ENCODE measurements at places on chromosomes 12 and 14.
A peak's percentile ranks its signal among the peaks of the same experiment; 100 is the strongest.

DNA sequence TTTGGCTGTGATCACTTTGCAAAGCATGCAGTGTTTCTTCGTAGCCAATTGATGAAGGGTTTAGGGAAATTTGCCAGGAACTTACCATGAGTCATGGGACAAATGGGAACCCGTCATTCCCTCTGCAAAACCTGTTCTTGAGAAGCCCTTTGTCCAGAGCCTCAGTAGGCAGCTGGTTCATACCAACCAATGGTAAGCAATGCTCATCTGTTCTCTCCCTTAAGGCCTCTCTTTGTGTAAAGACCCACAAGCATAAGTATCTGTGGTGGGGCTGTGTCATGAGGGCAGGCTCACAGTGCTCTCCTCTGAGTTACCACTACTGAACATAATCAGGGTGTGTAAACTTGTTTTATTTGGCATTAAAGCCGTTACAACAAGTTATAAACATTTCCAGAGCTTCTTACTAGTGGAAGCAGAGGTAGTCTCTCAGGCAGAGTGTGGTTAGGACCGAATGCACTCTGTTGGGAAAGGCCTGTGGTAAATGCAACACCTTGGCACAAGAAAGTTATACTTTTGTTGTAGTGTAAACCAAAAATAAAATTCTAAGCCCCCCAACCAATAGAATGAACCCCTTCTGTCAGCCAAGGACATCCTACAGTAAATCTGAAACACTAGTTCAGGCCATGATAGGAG is 119.8 kb downstream of the SINHCAF start:
- no peak for DNase-seq

DNA sequence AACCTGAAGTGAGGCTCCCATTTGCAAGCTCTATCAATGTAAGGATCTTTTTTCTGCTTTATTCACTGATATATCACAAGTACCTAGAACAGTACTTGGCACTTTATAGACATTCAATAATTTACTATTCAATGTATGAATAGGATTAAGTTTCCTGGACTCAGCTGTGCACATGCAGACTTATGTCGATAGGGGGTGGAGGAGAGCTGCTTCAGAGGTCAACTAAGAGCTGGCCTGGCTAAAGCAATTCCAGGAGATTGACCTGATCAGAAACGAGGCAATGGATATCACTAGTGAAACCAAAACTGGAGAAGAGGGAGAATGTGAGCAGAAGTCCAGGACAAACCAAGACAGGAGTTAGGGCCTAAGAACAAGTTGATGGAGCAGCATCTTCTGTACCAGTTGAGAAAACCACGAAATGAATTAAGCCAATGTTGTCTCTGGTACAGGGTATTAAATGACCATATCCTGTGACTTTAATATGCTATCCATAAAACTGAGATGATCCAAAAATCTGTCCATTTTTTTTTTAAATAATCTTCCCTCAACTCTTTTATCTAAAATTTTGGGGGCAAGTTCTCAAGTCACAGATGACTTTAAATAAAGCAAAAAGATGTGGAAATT is 169.2 kb downstream of the PIK3C2G start:
- no peak for DNase-seq

GRCh38 chr12:51941011-51941581 is 10.4 kb upstream of the ACVR1B start:
- peak; percentile 23 for DNase-seq

- DNase-seq = no peak
Measured at GRCh38 chr12:45833401-45833800, 103.9 kb downstream of the ARID2 start.

GRCh38 chr14:68124979-68125731 is 305.6 kb downstream of the RAD51B start:
- no peak for DNase-seq

- DNase-seq = no peak
Measured at GRCh38 chr12:90211017-90211416, 502.4 kb upstream of the ATP2B1 start.

DNA sequence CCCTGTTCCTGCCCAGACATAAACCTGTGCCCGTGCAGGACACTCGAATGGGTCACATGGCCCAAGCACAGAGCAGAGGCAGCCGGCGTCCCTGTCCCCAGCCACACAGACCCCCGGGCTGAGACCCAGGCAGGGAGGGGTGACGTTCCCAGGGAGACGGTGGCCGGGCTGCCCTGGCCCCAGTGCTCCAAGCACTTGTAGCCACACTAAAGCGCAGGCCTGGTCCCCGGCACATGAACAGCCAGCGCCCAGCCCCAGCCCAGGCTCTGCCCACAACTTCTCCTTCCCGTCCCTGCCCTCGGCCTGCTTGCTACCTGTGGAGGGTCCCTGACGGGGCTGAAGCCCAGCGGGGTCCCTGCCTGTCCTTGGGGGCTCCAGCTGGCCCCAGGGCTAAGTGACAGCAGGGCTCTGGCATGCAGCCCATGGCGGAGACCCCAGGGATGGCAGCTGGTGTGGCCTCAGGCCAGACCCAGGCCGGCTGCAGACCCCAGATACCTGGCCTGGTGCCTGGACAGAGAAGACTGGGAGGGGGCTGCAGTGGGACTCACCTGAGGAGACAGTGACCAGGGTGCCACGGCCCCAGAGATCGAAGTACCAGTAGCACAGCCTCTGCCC is 338.4 kb downstream of the TMEM121 start:
- DNase-seq = no peak

DNA sequence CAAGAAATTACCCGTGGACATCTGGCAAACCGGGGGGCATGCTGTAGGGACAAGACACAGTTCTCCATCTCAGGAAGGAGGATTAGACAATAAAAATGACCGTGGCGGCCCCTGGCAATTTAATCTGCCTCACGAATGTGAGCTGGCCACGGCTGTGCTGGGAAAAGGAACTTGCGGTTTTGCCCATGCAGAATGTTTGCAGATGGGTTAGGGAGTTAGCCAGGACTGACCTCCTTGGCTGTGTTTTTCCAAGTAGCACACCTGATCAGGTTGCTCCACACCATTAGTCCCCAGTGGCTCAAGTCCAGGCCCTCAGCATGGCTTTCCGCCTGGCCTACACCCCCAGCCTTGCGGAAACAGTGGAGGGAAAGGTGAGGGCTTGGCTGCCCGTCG is 20.8 kb downstream of the TPCN1 start:
- DNase-seq = peak; percentile 67

DNA sequence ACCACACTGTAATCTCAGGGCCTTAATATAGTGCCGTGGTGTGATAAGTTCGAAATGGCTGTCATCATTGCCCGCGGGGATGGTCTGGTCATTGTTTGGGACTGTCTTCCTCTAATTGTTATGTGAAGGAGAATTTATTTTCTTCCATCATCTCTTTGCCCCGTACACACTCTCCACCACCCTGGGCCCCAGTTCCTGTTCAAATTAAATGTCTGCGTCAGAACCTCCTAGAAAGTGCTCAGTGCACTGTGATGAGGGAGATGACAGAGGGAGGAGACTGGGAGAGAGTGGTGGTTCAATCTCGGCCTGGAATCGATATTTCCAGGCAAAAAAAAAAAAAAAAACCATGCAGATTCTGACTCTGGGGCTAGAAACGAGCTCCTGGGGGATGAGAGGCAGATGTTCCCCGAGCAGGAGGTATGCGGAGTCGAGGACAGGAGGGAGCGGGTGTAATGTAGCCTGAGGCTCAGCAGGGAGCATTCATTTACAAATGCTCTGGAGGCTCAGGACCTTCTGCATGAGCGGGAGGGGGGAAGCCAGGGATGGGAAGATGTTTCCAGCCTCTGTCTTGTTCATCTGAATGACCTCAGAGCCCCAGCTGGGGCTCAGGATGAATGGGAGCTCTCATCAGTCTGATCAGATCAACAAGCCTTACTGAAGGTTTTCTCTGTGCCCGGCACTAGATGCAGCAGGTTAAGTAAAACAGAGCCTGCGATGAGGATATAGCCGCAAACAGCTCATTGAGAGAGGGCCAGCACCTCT is 219.5 kb downstream of the TBX5 start:
- DNase-seq = no peak
